Activated naive CD8-positive, alpha-beta T cell treated with anti-CD3 and anti-CD28 coated beads, Interleukin-2, amount 50 U/mL, for 16 hours (primary cell): ENCODE measurements at places on chromosomes 11 and 22.

GRCh38 chr11:85115798-85116197, 511.3 kb downstream of the DLG2 start:
- no peak for DNase-seq

- DNase-seq = no peak
Observed at GRCh38 chr11:217704-218103, 10.2 kb downstream of the RIC8A start.

DNA sequence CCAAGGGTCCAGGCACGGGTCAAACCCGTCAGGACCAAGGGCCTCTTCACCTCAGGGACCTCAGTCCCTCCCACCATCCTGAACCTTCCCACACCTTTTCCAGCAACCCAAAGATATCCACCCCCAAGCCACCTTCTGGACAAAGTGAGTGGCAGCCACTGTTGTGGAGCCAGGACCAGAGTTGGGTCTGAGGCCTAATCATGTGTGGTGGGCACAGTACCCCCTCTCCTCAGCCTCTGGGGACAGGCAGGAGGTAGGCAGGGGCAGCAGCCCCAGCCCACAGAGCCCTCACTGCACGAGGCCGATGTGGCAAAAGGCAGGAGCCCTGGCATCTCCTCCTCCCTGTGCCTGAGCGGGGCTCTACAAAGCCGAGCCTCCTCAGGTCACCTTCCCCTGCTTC, 2.5 kb downstream of the KCNJ11 start:
- DNase-seq = no peak

DNA sequence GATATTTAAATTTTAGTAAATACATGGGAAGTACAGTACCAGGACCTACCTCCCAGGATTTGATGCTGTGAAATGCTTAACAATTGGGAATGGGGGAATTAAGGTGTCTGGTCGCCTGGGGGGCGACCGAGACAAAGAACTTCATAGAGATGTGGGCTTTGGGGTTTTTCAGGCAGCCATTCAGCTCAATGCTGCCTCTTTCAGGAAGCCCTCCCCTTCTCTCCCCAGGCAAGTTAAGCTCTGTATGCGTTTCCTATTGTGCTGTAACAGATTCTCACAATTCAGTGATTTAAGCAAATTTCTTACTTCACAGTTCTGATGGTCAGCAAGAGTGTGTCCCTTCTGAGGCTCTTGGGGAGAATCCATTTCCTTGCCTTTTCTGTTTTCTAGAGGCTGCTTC, 53.8 kb downstream of the KIAA1671 start:
- no peak for DNase-seq

- no peak for DNase-seq
Observed at GRCh38 chr11:69285766-69286165, 8.2 kb upstream of the MYEOV start.

DNA sequence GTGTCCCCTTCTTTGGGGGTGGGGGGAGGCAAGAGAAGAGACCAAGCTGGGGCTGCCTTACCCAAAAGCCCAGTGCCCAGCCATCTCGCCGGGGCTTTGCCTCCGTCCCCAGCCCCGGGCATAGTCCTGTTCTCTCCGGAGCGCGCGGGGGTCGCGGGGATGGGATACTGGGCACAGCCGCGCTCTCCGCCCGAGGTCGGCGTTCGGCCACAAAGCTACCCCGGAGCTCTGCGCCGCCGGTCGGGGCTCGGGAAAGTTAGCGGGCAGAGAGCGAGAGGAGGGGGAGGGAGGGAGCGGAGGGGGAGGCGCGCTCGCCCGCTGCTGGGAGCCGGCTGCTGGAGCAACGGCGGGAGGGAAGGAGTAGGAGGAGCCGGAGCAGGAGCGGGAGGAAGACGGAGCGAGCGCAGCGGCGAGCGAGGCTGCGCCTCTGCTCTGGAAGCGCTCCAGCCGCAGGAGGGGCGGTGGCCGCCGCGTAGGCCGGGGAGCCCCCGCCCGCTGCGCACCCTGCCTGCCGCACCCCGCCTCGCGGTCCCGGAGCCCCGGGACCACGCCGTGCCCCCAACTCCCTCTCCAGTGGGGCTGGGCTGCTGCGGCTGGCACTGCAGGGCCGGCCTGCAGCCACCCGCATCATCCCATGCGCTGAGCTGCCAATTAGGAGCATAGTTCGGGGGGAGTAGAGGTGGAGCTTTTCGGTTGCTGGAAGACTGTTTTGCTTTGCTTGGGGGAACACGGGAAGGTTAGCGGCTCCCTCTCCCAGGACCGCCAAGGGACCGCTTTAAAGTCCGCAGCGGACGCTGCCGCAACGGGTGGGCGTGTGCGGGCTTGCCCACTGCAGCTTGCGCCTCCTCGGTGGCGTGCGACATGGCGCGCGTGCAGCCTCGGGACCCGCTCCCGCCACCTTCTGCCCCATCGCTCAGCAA, at the start of gene SCN4B:
Gene SCN4B (minus strand): TSS at position 272 of the 920 bp plus-strand sequence. CDS start 150 bp downstream, at position 122.
- no peak for DNase-seq

DNA sequence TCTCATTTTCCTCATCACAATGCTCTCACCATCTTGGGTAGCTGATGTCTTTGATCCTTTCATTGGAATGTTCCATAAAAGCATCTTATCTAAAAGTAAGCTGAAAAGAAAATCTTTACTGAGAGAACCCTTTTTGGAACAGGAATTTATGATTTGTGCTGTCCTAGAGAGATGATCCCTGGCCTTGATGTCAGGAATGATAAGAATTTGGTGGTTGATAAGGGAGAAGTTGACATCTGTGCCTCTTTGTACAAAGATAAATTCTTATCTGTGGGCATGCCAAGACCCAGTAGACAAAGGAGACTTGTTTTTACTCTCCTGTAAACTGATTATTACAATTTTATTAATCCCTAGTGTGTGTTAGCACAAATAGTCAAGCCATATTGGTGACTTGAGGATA, 36.9 kb downstream of the NAALAD2 start:
- no peak for DNase-seq

- DNase-seq = no peak
Observed at GRCh38 chr11:107591378-107592230, 657 bp downstream of the ELMOD1 start.

DNA sequence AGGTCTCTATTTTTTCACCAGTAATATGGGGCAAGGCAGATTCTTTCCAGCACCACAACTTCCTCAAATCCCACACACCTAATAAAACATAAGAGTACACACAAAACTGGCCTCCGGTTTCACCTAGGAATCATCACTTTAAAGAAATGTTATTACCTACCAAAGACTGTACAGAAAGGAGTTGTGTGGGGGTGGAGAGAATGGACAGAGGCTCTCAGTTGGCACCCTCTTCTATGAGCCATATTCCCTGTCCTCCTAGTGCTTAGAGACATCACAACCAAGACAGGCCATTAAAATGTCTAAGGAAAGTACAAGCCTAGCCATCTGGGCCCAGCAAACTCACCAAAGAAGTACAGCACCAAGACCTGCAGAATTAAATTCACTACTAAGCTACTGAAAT, 56.1 kb downstream of the RBFOX2 start:
- DNase-seq = no peak

DNA sequence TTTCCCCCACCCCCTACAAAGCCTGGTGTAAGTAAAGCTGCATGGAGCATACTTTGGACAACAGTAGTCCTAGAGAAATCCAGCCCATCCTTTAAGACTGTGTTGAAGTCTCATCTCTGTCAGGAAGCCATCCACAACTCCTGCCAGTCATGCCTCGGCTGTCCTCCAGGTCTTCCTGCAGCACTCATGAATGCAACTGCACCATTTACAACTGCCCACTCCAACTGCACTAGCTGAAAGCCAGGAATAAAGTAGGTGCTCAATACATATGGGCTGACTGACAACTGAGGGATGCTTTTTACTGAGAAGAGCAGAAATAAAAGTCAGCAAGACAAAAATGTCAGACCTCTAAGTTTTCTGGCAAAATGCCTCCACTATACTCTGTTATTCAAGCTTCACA, 27.4 kb downstream of the IL18BP start:
- no peak for DNase-seq

GRCh38 chr22:23485490-23485889, 94.6 kb downstream of the IGLL1 start:
- no peak for DNase-seq

- DNase-seq = no peak
Observed at GRCh38 chr11:111307472-111308108, 9.2 kb downstream of the POU2AF3 start.

GRCh38 chr11:10695833-10696232, 2.3 kb upstream of the IRAG1 start:
- DNase-seq = no peak

DNA sequence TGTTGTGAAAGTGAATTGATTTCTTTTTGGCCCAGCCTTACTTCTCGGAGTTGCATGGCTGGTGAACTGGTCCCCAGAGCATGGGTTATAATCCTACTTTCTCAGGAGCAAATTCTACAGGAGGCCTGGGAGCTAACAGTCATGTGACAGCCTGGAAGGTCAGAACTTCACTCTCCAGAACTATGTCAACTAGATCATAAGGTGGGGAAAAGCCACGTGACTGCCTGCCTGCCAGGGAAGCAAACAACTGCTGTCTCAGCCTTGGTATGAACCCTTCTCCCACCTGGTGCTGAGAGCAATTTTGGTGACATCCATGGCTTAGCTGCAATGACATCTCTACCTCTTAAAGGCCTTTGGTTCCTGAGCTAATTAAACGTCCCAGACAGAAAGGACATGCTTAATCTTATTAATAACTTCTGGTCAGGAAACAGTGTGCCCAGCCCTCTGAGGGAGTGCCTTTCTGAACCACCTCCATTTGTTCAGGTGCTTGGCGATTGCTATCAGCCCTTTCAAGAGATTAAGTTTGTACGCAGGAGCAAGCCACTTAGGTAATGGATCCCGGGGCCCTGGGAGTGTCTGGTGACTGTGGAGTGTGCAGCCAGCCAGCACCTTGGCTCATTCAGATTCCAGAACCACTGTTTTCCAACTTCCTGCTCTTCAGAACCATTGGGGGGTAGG, 1.4 kb upstream of the CREB3L1 start:
- DNase-seq = no peak

GRCh38 chr11:129383502-129383901, 7.9 kb downstream of the BARX2 start:
- DNase-seq = no peak

DNA sequence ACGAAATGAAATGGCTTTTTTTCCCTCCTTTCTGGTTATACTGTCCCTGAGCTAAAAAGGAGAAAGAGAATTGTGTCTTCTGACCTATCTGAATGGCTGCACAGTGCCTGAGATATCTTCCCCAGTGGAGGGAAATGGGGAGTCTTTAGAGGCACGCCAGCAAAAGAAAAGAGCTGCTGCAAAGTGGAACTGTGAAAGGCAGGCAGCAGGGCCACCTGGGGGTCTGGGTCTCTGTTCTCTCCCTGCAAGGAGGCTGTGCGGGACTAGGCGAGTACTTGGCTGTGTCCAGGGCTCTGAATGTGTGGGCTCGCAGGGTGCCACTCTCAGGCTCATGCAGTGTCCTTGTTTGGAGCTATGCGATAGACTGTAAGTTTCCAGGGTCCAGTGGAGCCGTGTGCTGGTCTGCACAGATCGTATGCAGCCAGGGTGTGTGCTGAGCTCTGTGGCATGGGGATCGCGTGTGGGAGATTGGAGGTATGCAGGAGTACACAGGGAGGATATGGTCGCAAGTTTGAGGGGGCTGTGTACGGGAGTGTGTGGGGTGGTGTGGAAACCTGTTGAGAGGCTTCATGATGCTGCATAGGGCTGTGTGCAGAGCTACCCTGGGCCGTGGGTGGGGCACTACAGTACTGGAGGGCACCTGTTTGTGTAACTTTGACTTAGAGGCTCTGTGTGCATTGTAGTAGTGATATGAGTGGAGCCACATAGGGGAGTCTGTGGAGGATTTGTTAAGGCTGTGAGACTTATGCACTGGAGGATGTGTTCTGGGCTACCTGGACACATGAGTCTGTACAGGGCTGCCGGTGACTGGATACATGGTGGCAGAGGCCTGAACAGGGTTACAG, 70.1 kb upstream of the OLFML1 start:
- no peak for DNase-seq

GRCh38 chr11:19353287-19353850, 112.6 kb upstream of the E2F8 start:
- no peak for DNase-seq

GRCh38 chr11:134645576-134645975, 233.5 kb upstream of the B3GAT1 start:
- no peak for DNase-seq

DNA sequence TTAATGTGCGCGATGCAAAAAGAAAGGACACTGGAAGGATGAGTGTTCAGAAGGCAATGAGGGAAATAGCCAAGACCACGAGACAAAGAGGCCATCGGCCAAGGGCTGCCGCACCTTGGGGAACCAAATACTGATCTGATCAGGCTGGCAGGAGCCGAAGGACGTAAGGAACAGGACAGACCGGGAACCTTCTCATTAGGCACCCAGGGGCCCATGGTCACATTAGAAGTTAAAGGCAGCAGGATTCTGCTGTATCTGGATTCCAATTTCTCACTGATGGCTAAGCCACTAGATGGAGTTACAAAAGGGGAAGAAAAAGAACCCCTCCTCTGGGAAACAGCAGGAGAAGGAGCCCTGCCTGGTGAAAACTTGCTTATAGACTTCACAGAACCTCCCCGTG, 28.8 kb upstream of the CPT1A start:
- DNase-seq = no peak

DNA sequence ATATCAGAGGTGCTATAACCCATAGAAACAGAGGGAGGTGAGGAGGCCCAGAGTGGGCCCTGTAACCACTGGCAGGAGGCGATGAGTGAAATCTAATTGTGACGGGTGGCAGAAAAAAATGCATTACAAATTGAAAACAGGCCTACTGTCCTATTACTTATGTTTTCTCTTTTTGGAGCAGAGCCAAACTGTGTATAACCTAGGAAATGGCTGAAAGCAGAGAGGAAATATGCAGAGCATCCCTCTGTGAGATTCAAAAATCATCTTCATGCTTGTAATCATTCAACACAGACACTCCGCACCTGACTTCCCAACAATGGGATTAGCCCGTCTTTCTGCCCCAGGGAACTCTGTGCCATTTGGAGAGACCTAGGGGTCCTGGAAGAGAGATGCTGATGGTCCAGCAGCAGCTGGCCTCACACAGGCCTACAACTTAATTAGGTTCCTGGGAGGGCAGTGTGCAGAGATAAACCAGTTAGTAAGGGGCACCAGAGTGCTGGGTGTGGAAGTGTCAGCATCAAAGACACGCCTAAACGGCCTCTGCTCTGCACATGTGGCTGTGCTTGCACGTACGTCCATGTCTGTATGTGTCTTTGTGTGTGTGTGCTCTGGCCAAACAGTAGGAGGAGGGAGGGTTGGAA, 41.8 kb downstream of the MAP6 start:
- DNase-seq = no peak

DNA sequence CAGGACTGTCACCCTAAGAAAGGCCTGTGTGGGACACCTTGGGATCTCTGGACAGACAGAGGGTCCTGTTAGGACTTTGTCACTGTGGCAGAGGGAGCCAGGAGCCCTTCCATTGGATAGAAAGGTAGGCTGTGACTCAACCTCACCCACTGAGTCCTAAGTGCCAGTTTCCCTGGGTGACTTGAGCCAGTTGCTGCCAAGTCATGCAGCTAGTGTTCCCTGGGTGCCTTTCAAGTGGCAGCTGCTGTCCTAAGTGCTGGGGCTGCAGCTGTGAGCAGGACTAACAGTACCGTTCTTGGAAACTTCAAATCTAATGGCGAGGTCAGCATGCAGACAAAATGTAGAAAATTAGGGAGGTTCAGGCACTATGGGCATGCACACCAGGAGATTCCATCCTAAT, 393.7 kb downstream of the TMEM135 start:
- DNase-seq = no peak

- DNase-seq = no peak
Observed at GRCh38 chr11:76048763-76049162, 157.5 kb downstream of the WNT11 start.

- no peak for DNase-seq
Observed at GRCh38 chr11:90629229-90629806, 406.5 kb upstream of the CHORDC1 start.
